GM12878 (cell line): ENCODE measurements at places on chromosomes 1 and 21. TPM values are rescaled to one million over a fixed set of nuclear protein-coding genes. Genes with fewer than 3 reads are reported as not detected.

DNA sequence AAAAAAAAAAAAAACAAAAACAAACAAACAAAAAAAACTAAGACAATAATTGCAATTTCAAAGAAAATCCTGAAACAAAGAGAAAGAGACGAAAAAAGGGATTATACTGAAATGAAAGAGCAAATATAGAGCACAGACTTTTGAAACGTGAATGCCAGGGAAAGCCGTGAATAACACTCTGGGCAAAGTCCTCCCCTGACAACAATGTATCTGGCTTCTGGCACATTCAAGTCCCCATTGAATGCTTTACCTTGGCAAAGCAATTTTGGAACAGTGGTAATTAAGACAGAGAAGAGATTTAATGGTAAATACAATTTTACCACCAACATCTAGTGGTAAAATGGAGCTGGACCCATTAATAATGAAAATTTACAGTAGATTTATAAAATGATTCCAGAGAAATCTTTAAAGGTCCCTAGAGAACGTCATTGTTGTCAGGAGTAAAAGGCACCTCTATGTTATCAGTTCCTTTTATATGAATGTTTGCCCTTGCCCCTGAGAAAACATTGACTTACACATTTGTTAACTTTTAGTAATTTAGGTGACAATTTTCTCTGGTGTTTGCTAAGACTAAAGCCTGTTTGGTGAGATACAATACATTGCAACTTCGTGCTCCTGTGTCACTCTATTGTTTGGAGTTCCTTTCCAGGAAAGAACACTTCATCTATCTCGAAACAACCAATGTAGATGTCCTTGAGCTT lies 89.7 kb downstream of the GREM2 start:
- H3K27ac ChIP-seq, result no peak overlapping the region
- no peaks in the 10 kb centered on the region for H3K36me3 ChIP-seq
- DNase-seq, result no peak
- no peak overlapping the region for H3K4me3 ChIP-seq
- H3K4me1 ChIP-seq, result no peaks in the 10 kb centered on the region

DNA sequence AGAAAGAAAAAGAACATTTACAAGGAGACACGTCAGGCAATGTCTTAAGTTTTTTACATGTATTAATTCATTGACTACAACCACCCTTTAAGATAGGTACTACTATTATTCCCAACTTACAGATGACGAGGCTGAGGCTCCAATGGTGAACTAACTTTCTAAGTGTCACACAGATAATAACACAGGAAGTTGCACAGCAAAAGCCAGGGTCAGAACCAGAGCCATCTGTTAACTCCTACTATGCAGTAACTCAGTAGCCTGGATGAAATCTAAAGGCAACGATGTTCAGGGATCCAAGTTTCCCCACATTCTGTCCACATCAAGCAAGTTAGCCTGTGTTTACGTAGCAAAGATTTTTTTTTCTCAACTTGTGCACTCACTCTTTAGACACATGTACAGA lies 371.7 kb downstream of the PTPRC start:
- no peak overlapping the region for H3K4me3 ChIP-seq
- no peaks in the 10 kb centered on the region for H3K27me3 ChIP-seq
- DNase-seq, result no peak
- H3K4me1 ChIP-seq, result peaks cover 11% of the 10 kb centered on the region
- H3K36me3 ChIP-seq, result no peaks in the 10 kb centered on the region

- no peak overlapping the region for H3K4me3 ChIP-seq
- no peaks in the 10 kb centered on the region for H3K4me1 ChIP-seq
- no peaks in the 10 kb centered on the region for H3K27me3 ChIP-seq
- no peaks in the 10 kb centered on the region for H3K36me3 ChIP-seq
- no peak for DNase-seq
These were observed 229.6 kb upstream of the PLD5 start for GRCh38 chr1:242754125-242754524.

DNA sequence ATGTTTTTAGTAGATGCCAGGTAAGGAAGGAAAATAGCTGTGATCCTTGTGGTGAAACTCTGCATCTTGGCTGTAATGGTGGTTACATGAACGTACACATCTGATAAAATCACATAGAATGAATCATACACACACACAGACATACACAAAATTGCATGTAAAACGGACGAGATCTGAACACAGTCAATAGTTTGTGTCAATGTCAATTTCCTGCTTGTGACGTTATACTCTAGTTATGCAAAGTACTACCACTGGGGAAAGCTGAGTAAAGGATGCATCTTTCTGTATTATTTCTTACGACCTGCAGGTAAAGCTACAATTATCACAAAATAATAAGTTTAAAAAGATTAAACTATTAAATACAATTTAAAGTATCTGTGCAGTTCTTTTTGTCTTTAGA lies 493.7 kb upstream of the ZP4 start:
- H3K4me1 ChIP-seq, result no peaks in the 10 kb centered on the region
- no peaks in the 10 kb centered on the region for H3K27me3 ChIP-seq
- H3K36me3 ChIP-seq, result no peaks in the 10 kb centered on the region
- H3K27ac ChIP-seq, result no peak overlapping the region

GRCh38 chr1:36583980-36584782 lies 101.5 kb upstream of the CSF3R start:
- H3K4me3 ChIP-seq, result no peak overlapping the region
- peaks cover 2% of the 10 kb centered on the region; the same call in 1 of the 2 replicates for H3K27me3 ChIP-seq
- no peaks in the 10 kb centered on the region for H3K4me1 ChIP-seq
- no peaks in the 10 kb centered on the region for H3K36me3 ChIP-seq
- no peak for DNase-seq
- H3K27ac ChIP-seq, result no peak overlapping the region

GRCh38 chr1:63012339-63012738 lies 228.4 kb downstream of the ATG4C start:
- H3K27ac ChIP-seq, result no peak overlapping the region
- no peaks in the 10 kb centered on the region for H3K36me3 ChIP-seq
- DNase-seq, result no peak
- no peak overlapping the region for H3K4me3 ChIP-seq
- no peaks in the 10 kb centered on the region for H3K4me1 ChIP-seq
- H3K27me3 ChIP-seq, result no peaks in the 10 kb centered on the region

GRCh38 chr1:109641861-109642260 lies 14.0 kb upstream of the GSTM4 start:
- no peaks in the 10 kb centered on the region for H3K36me3 ChIP-seq
- no peak overlapping the region for H3K4me3 ChIP-seq
- no peak for DNase-seq
- peaks cover 9% of the 10 kb centered on the region for H3K4me1 ChIP-seq
- no peak overlapping the region for H3K27ac ChIP-seq

- H3K27me3 ChIP-seq, result no peaks in the 10 kb centered on the region
- no peaks in the 10 kb centered on the region for H3K36me3 ChIP-seq
- no peak overlapping the region for H3K27ac ChIP-seq
- no peak for DNase-seq
These were observed 89.8 kb downstream of the EVI5 start for GRCh38 chr1:92695104-92695503.

DNA sequence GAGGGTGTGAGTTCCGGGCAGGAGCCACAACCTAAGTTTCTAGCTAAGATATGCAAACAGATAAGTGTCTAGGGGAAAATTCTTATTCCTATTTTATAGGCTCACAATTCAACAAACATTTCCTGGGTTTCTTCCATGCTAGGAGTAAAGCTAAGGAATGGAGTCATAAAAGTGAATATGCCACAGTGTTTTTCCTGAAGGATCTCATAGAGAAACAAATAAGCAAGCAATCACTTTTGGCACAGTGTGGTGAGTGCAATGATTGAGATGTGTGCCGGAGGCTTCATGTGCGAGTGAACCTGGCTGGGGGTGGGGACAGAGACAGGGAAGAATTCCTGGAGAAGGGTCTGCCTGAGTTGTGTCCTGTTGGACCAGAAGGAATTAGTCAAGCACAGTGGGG lies 147.4 kb downstream of the TENT5C start:
- no peak overlapping the region for H3K27ac ChIP-seq
- no peaks in the 10 kb centered on the region for H3K36me3 ChIP-seq
- H3K4me3 ChIP-seq, result no peak overlapping the region
- H3K4me1 ChIP-seq, result no peaks in the 10 kb centered on the region
- no peaks in the 10 kb centered on the region; the same call in 1 of the 2 replicates for H3K27me3 ChIP-seq

GRCh38 chr1:111463029-111463683 lies 10.6 kb upstream of the C1orf162 start:
- H3K27ac ChIP-seq, result no peak overlapping the region
- H3K4me3 ChIP-seq, result no peak overlapping the region
- H3K4me1 ChIP-seq, result no peaks in the 10 kb centered on the region
- peaks cover 27% of the 10 kb centered on the region for H3K36me3 ChIP-seq
- DNase-seq, result no peak

The AKR1A1 gene
- 259 and 260 TPM in 2 replicates for total RNA-seq

The PLEKHN1 gene
- 0.26 and 0.43 TPM in 2 replicates for total RNA-seq
